Kasumi-1 (cell line): ENCODE measurements at places on chromosomes 2 and 18.

GRCh38 chr2:64359171-64359891 lies 94.6 kb upstream of the LGALSL start:
- DNase-seq: no peak

GRCh38 chr2:212064318-212064717 lies 474.3 kb downstream of the ERBB4 start:
- no peak for DNase-seq

DNA sequence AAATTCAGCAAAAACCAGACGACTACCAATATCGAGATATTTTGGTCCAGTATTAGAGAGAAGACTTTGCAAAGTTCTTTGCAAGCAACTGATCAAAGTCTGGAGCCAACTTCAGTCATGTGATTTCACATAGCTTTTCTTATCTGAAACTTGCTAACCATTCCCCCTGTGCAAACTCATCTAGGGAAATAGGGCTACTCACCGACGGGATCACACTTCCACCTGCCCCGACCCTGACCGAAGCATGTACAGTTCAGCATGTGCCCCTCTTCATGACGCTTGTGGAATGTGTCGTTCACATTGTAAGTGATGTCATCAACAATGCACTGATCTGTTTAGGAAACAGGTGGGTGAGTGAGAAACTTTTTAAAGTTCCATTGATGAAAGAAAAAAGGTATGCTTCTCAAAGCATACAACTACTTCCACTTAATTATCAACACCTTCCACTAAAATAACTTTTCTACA lies 15.4 kb downstream of the FN1 start:
- DNase-seq: no peak

DNA sequence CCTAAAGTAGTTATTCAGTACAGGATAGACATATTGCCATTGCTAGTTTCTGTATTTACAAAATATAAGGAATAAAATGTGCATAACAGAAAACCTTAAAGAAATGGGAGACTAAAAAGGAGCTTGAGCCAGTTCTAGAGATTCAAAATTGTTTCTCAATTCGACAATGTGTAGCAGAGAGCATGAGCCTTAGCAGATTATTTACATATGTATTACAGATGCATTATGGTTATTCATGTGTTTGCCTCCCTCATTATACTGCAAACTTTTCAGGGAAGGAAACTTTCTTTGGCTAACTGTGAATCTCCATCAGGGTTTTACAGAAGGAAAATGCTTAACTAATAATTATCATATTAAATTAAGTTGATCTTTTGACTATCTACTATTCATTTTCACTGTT lies 854.4 kb upstream of the SLC39A10 start:
- DNase-seq: no peak
